Activated CD8-positive, alpha-beta memory T cell treated with anti-CD3 and anti-CD28 coated beads for 1 hour (primary cell): ENCODE measurements at places on chromosomes 3 and 15.

DNA sequence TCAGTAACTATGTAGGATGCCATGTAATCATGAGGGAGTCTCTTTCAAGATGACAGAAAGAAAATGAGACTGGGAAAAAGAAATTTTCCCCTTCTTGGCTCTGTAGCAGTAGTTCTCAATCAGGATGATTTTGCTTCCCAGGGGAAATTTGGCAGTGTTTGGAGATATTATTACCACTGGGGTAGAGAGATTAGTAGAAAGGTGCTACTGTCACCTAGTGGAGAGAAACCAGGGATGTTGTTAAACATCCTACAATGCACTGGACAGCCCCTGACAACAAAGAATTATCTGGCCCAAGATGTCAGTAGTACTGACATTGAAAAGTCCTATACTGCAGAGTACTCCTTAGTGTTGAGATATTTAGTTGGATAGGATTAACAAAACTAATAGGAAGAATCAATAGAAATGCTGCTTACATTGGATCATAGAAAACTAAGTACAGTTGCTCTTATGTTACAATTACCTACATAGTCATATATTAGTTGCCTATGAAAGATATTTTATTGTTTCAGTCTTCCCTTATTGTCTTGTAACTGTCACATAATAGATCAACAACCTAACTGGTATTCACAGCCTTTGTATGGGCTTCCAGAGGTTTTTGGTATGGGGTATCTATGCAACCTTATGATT, 433.3 kb downstream of the RAP2B start:
- no peak for DNase-seq

DNA sequence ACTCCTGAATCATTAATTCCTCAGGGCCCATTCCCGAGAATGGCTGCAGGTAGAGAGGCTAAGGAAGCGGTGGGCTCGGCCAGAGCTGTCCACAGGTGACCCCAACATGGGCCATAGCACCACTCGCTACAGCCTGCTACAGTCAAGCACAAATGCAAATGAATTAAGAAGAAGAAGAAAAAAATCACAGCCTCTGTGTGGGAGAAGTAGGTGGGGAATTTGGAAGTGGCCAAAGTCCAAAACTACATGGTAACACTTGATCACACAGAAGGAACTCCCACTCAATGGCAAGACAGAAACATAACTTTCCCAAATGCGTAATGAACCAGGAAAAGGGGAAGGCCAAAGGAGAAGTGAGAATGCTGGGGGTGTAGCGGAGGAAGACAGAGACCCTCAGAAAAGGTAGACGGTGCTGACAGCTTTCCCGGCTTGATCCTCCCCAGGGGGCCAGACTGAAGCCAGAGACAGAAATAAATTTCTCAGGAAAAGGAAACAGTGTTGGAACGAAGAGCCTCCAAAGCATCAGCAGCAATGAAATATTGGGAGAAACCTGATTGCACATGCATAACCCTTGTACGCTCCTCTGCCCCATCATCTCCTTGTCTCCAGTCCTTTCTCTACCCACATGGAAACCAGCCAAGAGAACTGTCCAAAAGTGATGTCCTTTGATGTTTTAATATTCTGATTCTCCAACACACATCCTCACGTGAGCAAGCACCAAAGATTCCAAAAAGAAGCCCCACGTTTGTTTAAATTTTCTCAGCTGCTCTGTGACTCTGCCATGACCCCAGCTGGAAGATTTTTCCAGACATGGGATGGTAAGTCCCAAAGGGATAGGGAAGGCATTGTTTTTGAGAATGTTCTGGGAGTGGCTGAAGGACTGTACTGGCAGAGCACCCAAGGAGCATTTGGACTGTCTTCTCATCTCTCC, 107.6 kb downstream of the OXNAD1 start:
- DNase-seq, result no peak

GRCh38 chr15:70111203-70112073, 13.7 kb upstream of the TLE3 start:
- no peak for DNase-seq

DNA sequence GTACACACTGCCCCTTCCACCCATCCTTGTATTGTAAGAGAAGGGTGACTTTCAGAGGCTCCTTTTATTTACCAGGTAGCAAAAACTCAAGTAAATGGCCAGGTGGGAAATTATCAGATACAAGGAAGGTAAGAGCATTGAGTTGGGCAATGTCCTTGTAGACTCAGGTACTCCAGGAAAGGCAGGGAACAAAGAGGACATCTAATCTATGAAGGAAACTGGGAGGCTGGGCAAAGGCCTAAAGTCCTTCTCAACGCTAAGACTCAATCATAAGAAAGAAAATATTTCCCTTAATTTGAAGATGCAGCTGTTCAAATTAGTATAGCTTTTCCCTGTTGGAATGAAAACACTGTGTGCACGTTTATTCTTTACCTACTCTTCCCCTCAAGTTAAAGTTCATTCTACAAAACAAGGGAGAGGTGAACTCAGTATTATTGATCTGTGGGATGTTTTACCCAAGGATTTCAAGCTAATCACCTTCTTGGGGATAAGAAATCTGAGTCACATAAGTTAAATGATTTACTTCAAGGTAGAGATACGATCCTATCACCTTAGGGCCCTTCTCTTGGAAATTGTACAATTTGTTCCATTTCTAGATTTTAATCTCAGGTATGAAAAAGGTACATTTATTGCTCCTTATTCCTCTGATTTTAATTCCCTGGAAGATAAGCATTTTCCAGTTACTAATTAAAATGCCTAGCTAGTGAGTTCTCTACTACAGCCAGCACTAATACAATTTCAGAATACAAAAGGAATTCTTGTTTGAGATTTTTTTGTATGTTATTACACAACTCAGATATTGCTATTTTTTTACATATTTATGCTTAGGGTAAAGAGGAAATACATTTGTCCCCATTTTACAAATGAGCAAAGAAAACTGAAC, 80.6 kb downstream of the PLD1 start:
- no peak for DNase-seq

DNA sequence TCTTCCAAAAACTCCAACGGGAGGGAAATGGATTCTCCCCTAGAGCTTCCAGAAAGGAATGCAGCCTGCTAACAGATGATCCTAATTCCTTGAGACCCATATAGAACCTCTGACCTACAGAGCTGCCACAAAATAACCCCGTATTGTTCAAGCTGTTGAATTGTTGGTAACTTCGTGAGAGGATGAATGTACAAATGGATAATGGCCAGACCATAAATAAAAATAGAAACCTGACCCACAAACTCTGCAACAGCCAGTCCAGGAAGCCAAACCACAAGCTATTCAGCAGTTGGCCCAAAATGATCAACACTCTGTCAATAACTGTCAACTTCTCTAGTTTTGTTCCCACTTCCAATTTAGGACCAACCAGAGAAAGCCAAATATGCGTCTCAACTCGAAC, 414.0 kb upstream of the ZNF717 start:
- DNase-seq, result no peak

DNA sequence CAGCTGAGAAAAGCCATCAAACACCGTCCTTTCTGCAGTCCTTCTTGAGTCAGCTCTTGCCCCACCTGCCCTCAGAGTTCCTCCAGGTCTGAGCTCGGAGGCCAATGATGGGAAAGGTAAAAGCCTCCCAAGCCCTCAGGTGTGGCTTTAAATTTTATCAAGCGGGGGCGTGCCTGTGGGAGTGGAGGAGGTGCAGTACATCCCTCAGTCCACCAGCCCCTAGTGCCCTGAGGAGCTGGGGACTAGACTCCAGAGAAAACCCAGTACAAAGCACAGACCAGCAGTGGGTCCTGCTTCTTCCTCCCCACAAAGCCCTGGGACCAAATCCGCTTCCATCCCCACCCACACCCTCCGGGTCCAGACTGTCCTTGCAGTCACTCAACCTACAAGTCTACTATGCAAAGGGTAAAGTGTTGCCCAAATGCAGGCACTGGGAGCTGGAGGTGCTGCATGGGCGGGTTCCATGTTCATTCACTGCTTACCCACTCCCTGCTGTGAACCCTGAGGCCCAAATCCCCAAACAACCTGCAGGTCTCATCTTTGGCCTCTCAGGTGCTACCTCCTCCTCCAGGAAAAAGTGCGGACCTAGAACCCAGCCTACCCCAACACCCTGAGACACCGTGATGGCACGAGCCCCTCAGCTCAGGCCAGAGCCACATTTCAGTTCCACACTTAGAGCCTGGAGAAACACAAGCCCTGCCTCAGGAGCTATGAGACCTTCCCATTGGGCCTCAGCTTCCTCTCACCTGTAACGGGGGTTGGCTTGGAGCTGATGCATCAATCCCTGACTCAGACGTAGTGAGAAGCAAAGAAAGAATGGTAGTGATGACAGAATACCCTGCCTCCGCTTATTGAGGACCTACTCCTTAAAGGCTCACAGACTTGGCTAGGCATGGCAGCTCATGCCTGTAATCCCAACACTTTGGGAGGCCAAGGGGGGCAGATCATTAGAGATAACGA, 2.4 kb downstream of the PFKFB4 start:
- DNase-seq, result no peak

DNA sequence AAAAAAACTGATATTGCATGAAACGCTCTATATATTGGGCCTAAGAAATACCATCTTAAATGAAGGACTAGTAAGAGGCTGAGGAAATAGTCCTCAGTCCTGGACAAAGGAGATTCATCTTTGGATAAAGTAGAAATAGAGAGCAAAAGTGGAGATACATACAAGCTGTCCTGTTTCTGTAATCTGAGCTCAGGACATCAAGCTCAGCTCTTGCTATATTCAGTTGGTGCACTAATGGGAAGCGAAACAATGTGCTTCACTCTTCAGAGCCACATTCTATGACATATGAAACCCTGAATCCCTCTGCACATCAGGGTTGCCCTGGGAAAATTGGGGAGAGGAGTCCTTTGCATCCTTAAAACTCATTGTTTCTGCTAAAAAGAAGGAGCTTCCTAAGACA, 290.7 kb downstream of the VPS13C start:
- no peak for DNase-seq

DNA sequence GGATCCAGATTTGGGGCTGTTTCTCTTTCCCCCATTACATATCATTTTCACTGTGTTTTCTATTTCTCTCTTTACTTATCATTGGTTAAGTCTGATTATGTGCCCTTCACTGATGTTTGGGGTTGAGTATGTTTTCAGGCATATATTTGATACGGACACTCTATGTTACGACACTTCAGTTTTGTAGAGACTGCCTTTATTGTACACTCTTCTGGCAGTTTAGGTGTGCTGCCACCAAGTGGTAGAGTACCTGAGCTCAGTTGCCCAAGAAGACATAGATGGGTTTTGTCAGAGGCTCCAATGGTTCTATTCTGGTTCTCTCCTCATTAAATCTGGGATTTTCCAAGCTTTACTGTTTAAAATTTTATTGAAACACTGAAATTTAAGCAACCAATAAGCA, 255.0 kb upstream of the ROPN1 start:
- no peak for DNase-seq

- no peak for DNase-seq
Measured at GRCh38 chr3:34024447-34025240, 226.2 kb downstream of the PDCD6IP start.

- DNase-seq, result no peak
Measured at GRCh38 chr15:100208921-100209603, 132.7 kb downstream of the ADAMTS17 start.

DNA sequence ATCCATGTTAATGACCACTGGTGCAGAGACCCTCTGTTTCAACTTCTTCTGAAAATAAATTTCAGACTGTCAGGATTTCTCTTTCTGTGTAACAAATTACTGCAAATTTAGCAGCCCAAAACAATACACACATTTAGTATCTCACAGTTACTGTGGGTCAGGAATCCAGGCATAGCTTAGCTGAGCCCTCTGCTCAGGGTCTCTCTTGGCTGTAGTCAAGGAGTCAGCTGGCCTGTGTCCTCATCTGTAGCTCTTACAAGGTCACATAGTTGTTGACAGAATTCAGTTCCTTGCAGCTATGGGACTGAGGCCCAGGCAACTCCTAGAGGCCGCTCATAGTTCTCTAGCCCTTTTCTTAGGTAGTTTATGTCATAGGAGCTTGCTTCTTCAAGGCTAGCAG, 51.9 kb downstream of the NKIRAS1 start:
- DNase-seq, result no peak

GRCh38 chr3:177102553-177102952, 94.7 kb downstream of the TBL1XR1 start:
- no peak for DNase-seq

DNA sequence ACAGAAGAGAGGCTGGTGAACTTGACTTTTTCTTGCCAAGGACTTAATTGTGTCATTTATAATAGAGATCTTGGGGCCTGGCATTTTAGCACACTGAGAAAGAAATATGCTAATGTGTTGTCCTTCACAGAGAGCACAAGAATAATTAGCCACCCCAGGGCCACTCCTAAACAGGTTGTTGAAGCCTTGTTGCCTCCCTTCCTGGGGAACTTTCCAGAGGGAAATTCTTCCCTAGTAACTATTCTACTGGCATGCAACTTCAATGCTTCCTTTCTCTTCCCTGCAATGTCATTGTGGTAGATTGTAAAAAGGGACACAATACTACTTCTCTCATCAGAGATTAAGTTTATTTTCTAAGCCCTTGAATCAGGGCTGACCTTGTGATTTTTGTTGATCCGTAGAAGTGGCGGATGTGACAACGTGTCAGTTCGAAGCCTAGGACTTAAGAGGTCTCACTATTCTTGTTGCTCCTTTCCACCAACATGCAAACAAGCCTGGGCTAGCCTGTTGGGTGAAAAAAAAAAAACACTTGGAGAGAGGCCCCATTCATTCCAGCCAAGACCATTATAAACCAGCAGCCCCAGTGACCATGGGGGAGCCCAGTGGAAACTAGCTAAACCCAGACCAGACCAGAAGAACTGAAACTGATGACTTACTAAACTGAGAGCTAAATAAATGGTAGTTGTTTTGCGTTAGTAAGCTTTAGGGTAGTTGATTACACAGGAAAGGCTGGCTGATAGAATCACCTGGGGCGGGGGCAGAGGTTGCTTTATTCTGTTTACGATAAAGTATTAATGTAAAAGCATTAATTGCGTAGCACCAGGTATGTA, 287.2 kb downstream of the SHQ1 start:
- no peak for DNase-seq

GRCh38 chr15:51939216-51939615, 32.4 kb downstream of the LEO1 start:
- DNase-seq, result no peak

GRCh38 chr3:146496251-146496650, 26.9 kb upstream of the PLSCR2 start:
- DNase-seq, result no peak

- DNase-seq, result no peak
Measured at GRCh38 chr3:57927916-57928315, 80.3 kb upstream of the FLNB start.

DNA sequence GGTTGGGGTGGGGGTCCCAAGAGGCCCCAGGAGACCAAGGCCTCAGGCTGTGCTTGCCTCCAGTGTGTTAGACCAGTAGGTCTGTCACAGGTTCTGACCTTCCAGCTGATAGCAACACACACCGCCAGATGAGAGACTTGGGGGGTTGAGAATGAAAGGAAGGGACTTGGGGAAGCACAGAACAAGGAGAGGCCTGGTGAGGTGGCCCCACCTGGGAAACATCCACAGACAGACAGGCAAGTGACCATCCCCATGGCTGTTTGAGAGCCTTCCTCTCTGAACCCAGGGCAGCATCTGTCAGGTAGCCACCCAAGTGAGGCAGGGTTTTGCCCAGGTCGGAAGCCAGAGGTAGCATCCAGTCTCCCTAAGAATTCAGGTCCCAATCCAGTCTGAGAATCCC, 35.0 kb upstream of the VPS8 start:
- DNase-seq, result no peak

GRCh38 chr3:113174801-113175485, 36.4 kb upstream of the BOC start:
- no peak for DNase-seq

- no peak for DNase-seq
Measured at GRCh38 chr3:11206316-11206715, 52.0 kb downstream of the HRH1 start.

- DNase-seq, result no peak
Measured at GRCh38 chr15:78236491-78236890, 2.1 kb upstream of the ACSBG1 start.
